Uterus (tissue), 4 donors: ENCODE measurements at places on chromosomes 12 and 14. TPM values are rescaled to one million over a fixed set of nuclear protein-coding genes. Genes with fewer than 3 reads are reported as not detected.

Gene TNS2
- total RNA-seq, result 394 TPM

Gene RHOF
- 5.1 TPM for total RNA-seq

Gene CLEC1B
- not detected for total RNA-seq

Gene TAS2R31
- total RNA-seq, result 10.2 TPM

Gene NFE2
- total RNA-seq, result not detected

Gene NOXRED1
- total RNA-seq, result 0.41 TPM

Gene DBX2
- not detected for total RNA-seq

Gene FAM181A
- not detected for total RNA-seq

Gene ISM2
- not detected for total RNA-seq

Gene TAS2R7
- not detected for total RNA-seq

Gene AVPR1A
- 16.2 TPM for total RNA-seq

Gene MGAT4C
- 0.34 TPM for total RNA-seq

Gene ACRBP
- total RNA-seq, result 1.5 TPM

Gene POP5
- total RNA-seq, result 5.9 TPM

Gene TMEM132C
- 2.4 TPM for total RNA-seq

Gene C12orf54
- not detected for total RNA-seq

Gene EFS
- 4.1 TPM for total RNA-seq

Gene STAC3
- total RNA-seq, result 1.0 TPM

Gene SOAT2
- not detected for total RNA-seq

Gene FAM90A1
- total RNA-seq, result not detected

Gene PARP11
- total RNA-seq, result 3.2 TPM

Gene GYS2
- not detected for total RNA-seq

Gene CMAS
- total RNA-seq, result 41.5 TPM

Gene GPRC5A
- total RNA-seq, result 13.2 TPM

Gene DDX51
- total RNA-seq, result 12.8 TPM
